ENCODE measurements at places on chromosomes 1 and 21. TPM values are rescaled to one million over a fixed set of nuclear protein-coding genes. Genes with fewer than 3 reads are reported as not detected.

GRCh38 chr1:91402023-91402422 is 2.6 kb downstream of the HFM1 start:
- peak; percentile 10 for DNase-seq

- no peak for DNase-seq
Measured at GRCh38 chr21:30478004-30478403, 2.2 kb downstream of the KRTAP19-1 start.

GRCh38 chr1:203317429-203318228 is 12.3 kb downstream of the BTG2 start:
- no peak for DNase-seq

DNA sequence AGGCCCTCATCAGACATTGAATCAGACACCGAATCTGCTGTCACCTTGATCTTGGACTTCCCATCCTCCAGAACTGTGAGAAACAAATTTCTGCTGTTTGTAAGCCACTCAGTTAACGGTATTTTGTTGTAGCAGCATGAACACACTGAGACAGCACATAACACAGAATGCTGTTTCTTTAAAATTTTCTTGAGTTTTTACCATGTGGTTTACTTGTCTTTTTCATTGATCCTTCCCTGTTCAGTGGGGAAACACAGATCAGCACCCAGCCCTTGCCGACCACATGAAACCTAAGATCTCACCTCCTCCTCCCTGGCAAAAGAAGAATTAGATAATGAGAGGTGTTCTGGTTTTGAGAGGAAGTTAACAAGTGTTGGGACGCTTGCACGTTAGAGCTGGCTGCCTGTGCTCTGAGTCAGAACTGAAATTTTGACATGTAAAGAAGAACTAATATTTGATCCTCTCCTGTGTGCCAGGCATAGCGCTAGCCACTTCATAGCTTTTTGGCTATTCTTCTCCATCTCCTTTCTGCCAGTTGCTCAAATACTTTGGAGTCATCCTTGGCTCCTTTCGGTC is 179.6 kb downstream of the DHRS3 start:
- no peak for DNase-seq

GRCh38 chr1:160646711-160647328 is at the start of gene SLAMF1:
SLAMF1 (minus strand) TSS chr1:160647044; CDS start chr1:160646945, 99 bp downstream.
- no peak for DNase-seq

DNA sequence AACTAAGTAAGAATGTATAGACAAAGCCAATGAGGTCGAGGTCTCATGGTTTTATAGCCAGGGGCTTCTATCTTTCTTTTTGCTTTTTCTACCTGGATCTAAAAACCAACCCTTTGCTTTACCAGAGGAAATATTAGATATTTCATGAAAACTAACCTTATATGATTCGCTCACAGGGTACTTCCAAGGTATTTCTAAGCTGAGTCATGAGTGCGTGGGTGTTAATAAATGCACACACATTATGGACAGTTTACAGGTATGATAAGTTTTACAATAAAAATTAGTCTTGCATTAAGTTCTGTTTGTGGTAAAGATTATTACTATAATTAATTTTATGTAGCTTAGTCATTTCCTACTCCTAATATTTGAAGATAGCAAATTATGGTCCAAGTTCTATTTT is 217.2 kb downstream of the CHRM3 start:
- DNase-seq = no peak

DNA sequence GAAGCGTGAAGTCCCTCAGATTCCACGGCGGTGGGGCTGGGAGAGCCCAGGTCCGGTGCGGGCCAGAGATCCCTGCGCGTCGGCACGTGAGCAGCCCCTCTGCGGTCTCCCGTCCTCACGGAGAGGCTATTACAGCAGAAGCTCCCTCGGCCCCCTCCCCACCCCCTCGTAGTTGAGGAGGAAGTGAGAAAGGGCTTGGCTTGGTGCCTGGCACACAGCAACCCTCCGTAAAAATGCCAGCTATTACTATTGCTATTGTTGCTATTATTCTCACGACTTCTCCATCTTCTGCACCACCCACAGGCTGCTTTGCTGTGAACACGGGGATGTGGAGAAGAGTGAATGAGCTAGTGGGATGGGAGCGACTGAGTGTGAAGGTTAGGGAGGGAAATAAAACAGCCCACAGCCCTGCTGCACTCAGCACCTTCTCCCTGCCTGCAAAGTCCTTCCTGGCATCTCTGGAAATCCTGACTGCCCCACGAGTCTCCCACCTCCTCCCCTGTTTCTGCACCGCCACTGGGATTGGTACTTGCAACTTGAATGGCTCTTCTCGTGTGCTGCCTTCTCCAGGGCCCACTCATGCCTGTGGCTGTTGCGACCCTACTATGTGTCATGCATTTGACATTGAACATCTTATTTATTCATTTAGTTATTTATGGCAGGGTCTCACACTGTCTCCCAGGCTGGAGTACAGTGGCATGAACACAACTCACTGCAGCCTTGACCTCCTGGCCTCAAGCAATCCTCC is 26.6 kb downstream of the ZBTB18 start:
- DNase-seq = no peak

GRCh38 chr1:45615885-45616284 is 8.0 kb downstream of the CCDC17 start:
- DNase-seq = no peak

DNA sequence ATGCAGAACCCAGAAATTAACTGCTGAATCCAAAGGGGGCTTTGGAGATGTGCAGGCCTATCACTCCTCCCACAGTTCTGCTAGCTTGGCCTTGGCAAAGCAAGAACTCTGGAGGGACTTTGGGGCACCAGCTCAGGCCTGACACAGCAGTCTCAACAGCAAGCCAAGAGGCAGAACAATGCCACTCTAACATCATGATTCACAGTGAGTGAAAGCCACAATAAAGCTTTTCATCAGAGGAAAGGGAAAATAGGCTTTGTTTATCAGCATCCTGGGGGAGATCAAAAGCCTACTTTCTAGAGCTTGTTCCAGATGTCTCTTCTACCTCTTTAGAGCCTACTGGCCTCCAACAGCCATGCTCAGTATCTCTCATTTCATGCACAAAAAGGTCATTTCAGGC is 283.4 kb downstream of the KCNH1 start:
- DNase-seq = no peak

GRCh38 chr21:44874497-44875315 is 1.2 kb upstream of the PTTG1IP start:
- no peak for DNase-seq

DNA sequence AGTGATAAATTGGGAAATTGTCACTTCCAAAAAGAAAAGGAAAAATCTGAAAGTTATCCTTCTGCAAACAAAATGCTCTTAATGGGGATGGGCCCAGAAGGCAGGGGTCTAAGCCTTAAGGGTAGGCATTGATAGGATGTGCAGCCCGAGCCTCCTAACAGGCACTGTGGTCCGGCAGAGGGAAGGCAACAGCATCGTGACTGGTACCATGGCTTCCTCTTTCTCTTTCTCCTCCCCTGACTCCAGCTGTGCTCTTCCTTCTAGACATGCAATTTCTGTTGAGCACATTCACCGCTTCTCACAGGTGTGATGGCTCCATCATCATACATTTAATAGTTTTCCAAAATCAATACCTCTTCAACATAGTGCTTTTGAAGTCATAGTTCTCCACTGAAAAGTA is 91.5 kb downstream of the SELENOF start:
- no peak for DNase-seq

DNA sequence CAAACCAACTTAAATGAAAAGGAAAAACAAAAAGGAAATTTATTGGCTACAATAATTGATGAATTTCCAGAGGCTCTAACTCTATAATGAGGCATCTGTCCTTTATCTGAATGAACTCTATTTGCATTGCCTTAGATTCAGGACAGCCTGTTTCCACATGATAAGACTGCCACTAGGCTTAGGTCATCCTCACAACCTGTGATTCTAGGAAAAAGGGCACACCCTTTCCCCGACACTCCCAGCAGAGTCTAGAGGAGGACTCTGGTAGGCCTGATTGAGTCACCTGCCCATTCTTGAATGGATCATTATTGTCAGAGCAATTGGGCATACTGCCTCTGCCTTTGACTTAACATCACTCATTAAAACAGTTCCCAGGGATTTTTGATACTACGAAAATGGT is 262.8 kb downstream of the TPR start:
- DNase-seq = no peak

DNA sequence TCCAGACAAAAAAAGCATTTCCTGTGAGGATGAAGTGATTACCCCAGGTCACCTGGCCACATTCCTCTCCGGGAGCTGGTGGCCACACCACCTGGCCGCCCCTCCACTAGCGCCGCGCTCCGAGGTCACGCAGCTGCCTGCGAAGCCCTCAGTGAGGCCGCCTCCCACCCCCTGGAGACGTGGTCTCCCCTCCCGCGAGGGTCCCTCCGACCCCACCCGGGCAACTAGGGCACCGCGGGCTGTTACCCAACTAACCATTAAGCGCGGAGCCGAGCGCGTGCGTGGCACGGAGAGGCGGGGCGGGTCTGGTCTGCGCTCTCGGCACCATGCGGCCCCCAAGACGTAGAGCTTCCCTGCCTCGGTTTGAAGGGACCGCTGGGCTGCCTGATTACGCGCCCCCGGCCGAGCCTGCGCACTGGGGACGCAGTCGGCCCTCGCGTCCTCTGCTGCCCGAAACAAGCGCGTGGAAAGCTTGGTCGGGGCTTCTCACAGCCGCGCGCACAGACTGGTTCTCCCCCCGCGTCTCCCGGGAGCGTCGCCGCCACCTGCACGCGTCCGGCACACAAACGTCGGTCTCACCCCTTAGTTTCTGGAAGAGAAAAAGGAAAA is 106.5 kb downstream of the SLC16A1 start:
- peak; percentile 54 for DNase-seq

- no peak for DNase-seq
Measured at GRCh38 chr1:158812336-158812735, 18.8 kb upstream of the MNDA start.

DNA sequence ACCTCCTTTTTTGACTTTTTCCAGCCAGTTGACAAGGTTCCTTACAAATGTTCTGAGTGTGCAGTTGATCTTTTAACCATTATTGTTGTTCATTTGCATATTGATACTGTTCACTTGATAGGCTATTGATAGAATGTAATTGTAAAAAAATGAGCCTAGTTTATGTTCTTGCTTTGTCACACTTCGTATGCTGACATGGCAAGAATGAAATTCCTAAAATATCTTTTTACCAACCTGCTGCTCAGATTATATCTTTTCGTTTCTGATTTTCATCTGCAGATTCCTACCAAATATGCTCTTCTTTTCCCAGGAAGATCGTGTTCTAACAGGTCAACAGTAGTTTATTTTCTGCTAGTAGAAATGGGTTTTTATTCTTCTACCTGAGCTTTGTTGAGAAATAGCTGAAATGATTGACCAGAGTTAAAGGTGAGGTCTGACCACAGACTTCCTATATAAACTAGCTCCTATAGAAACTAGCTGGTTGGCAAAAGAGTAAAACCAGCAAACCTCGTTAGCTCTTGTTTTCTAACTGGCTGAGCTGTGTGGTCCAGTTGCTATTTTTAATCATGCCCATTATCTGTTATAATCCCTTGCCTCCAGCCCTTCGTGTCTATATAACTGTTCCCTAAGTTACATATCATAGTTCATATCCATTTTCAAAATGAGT is 174.8 kb downstream of the HS2ST1 start:
- DNase-seq = no peak

DNA sequence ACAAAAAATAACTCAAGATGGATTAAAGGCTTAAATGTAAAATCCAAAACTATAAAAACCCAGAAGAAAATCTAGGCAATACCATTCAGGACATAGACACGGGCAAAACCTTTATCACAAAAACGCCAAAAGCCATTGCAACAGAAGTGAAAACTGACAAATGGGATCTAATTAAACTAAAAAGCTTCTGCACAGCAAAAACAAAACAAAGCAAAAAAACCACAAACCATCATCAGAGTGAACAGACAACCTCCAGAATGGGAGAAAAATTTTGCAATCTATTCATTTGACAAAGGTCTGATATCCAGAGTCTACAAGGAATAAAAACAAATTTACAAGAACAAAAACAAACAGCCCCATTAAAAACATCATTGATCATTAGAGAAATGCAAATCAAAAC is 4.5 kb upstream of the PGBD2 start:
- DNase-seq = no peak

GRCh38 chr1:11731691-11732283 is 4.1 kb upstream of the AGTRAP start:
- peak; percentile 79 for DNase-seq

DNA sequence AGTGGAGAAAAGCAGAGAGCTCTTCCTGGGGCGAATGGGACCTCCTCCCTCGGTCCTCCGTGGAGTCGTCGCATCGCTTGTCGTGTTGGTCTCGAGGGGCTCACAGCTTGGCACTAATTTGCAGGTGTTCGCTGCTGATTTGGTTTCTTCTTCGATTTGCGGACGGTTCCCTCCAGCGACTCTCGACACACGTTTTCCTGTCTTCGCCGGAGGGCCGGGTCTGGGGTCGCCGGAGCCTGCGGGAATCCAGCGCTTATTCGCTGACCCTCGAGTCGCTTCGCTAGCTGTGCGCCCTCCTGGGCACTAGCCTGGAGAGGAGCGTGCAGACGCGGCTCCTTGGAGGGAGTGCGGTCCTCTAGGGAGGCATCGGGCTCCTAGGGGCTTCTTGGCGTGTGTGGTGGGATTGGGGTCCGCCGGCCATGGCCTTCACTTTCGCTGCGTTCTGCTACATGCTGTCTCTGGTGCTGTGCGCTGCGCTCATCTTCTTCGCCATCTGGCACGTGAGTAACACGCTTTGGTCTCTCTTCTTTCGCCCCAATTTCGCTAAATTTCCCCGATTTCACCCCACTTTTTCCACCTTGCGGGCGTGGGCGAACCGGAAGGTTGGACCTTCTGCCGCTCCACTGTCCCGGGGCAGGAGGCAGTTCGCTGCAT is 766 bp downstream of the CNIH3 start:
- no peak for DNase-seq

DNA sequence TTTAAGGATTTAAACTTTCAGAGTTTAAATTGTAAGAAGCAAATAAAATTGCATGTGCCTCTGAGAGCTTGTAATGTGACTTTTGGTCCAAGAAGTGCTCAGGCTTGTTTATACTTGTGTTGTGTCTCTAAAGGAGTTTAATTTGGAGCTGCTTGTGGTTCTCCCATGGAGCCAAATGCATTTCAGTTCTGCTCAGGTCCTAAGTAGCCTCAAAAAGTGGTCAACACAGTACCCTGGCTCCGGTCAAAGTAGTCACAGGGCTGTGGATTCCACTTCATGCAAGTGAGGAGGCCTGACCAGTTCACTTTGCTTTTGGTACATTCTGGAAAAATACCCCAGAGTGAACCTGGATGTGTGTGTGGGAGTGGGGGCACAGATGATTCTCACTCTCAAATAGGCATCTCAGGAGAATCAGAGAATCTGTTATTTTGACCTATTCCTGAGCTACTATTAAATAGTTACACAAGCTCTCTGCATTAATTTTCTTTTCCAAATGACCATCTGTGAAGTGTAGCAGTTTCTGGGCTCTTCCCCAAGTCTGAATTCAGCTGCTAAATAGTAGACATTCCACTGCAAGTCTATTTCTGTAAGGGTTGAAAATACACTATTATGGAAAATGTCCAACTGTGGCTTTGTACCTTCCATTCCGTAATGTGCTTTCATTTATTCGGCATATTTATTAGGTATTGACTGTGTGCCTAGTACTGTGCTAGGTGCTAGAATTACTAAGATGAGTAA is 31.7 kb upstream of the AGO1 start:
- DNase-seq = peak; percentile 68

ELK4 gene
- total RNA-seq = 23.5 TPM

TMPRSS3 gene
- not detected for total RNA-seq

CD244 gene
- total RNA-seq = not detected

C1QC gene
- total RNA-seq = not detected

AMY1A gene
- not detected for total RNA-seq

BCAN gene
- total RNA-seq = not detected

KIAA1614 gene
- total RNA-seq = 8.4 TPM

TEX38 gene
- not detected for total RNA-seq

NTMT2 gene
- total RNA-seq = not detected

All from fibroblast of villous mesenchyme (primary cell).